Upper lobe of right lung (tissue), 1 donor: ENCODE measurements at places on chromosomes 5 and 9. TPM values are rescaled to one million over a fixed set of nuclear protein-coding genes. Genes with fewer than 3 reads are reported as not detected.

- DNase-seq, result peak; percentile 94
Measured at GRCh38 chr9:111599092-111599954, at the start of gene PTGR1. TSS of gene PTGR1 (minus strand) at chr9:111599647. CDS start at chr9:111597422, 2,225 bp downstream.

DNA sequence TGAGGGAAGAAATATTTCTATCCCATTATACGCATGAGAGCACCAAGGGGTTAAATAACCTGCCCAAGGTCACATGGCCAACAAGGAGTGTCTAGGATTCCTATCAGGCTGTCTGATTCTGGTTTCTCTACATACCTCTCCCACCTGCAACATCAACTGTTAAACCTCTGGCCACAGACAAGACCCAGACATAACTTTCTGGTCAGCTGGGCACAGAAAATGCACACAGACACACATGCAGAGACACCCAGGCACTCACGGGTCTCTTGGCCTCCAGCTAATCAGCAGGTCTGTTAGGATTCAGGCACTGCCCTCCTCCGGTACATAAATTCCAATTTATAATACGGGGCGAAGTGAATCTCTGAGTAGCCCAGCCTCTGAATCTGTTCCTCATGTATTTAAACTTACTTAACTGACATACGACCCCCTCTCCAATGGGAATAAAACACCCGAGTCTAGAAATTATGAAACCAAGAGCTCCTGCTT is 1.5 kb downstream of the SEPTIN8 start:
- no peak for DNase-seq

GRCh38 chr5:1523793-1524480 is at the start of gene LPCAT1:
TSS of gene LPCAT1 (minus strand) at chr5:1523960. CDS start at chr5:1523844, 116 bp downstream.
- DNase-seq, result peak; percentile 92

- no peak for DNase-seq
Measured at GRCh38 chr9:111886983-111887718, 9.5 kb upstream of the UGCG start.

DNA sequence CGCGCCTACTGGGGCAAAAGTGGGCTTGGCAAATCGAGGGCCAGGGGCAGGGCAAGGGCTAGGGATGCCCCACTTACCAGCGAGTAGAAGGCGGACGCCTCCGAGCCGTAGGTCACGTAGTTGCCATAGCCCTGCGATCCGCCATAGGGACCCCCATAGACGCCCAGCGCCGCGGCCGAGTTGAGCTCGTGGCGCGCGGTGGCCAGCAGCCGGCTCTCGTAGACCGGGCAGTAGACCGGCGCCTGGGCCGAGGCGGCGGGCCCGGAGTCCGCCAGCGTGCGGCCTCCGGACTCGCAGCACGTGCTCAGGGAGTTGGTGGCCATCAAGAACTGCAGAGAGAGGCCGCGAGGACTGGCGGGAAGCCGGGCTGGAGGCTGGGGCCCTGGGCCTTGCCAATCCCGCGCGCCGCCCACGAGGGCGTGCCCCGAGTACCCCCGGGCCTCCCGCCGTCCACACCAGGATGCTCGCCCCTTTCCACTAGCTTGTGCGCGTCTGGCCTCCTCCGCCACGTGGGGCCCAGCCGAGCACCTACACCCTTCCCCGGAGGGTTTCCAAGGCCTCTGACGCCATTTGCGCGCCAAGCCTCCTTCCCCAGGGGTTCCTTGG is 891 bp downstream of the IRX4 start:
- no peak for DNase-seq

- DNase-seq, result no peak
Measured at GRCh38 chr5:1929108-1929991, 46.6 kb upstream of the IRX4 start.

DNA sequence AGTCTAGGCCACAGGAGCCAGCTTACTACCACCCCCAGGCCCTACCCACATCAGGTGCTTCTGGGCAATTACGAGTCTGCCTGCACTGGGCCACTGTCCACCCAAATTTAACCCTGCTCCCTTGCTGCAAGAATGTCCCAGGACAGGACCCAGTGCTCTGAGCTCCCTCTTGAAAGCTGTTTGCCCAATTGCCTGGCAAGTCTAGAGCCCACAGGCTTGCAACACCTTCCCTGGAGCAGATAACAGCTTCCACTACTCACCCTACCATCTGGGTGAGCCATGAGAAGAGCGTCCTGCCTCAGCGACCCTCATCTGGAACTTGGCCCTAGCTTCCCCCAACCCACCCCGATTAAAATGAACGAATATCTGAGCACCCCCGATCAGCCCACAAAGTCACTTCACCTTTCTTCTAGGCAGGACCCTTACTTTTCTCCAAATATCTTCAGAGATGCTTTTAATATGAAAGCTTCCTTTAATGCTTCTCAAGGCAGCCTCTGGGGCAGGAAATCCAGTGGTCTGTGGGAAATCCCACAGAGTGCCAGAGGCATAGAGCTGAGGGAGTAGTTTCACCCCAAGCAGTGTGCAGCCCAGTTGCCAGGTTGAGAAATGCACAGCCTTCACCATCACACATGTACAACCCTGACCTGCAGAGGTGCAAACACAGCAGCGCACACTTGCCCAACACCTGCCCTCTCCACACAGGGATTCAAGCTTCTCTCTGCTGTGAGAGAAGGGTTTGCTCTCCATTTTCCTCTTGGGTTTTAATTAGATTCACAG is 10.6 kb downstream of the ACSL6 start:
- DNase-seq, result peak; percentile 25

- DNase-seq, result no peak
Measured at GRCh38 chr5:55694152-55694830, 17.8 kb downstream of the SLC38A9 start.

- no peak for DNase-seq
Measured at GRCh38 chr9:36399980-36400331, at the start of gene RNF38. TSS of gene RNF38 (minus strand) at chr9:36400269. CDS start at chr9:36400108, 161 bp downstream.

DNA sequence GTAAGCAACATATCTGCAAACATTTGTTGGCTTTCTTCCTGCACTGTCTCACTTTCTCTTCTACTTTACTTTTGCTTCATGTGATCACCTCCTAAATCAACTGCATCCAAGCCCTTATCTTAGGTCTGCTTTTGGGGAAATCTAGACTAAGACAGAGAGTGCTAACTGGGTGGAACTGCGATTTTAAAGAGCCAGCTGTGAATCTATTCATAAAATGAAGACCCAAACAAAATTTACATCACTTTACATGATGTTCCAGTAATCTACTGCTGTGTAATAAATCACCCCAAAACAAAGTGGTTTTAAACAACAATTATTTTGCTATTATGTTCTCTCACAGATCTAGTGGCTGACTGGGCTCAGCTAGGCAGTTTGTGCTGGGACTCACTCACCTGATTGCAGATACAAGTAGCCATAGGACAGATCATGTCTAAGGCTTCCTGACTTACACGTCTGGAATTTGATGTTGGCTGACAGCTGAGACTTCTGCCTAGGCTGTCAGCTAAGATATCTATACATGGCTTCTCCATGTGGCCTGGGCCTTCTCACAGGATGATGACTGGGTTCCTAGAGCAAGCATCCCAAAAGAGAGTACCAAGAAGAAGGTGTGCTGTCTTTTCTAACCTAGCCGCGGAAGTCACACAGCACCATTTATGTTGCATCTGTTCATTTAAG is 145.1 kb upstream of the TBCA start:
- DNase-seq, result no peak

DNA sequence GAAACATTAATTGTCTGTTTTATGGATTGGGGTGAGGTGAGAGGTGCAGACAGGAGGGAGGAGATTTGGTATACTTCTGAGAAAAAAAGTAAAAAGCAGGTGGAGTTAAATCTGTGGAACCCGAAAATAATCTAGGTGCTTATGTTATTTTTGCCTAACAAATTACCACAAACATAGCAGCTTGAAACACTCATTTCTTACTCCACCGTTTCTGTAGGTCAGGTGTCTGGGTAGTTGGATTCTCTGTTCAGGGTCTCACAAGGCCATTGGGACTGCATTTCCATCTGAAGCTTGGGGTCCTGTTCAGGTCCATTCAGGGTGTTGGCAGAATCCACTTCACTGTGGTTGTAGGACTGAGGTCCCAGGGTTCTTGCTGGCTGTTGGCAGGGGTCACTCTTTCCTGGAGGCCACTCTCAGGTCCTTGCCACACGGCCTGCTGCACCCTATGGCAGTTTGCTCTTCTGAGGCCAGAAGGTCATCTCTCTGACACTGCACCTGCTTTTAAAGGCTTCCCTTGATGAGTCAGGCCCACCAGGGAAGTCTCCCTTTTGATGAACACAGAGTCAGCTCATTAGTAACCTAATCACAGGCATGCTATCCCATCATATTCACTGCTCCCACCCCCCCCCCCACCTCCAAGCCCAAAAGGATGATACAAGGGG is 82.2 kb downstream of the TRIO start:
- no peak for DNase-seq

DNA sequence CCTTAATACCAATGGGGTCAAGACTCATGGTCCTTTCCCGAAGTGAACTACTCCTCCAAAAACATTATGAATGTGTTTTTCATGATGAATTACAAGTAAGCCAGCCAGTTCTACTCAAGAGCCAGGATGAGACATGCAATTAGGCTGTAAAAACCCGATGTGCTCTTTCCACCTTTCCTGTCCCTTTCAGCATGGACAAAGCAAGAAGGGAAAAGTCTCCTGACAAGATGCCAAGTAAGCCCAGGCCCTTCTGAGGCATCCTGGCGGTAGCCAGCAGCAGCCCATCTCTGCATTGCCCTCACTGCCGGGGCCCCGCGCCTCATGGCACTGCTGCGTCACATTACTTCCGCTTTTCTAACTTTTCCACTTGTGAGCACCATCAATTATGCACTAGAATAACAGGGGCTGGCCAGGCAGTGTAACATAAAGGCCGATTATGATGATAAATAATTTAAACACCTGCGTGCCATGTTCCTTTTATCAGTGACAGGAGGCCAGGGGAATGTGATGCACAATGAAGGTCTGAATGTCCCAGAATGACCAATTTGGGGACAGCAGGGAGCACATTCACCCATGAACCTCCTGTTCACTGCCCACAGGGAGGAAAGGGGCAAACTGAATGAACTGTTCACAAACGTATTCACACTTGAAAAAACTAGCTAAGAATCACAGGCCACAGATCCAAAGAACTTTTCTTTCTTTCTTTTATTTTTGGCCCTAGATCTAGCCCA is 37.4 kb downstream of the EFNA5 start:
- DNase-seq, result no peak

GRCh38 chr5:41793141-41793770 is 77.0 kb downstream of the OXCT1 start:
- no peak for DNase-seq

DNA sequence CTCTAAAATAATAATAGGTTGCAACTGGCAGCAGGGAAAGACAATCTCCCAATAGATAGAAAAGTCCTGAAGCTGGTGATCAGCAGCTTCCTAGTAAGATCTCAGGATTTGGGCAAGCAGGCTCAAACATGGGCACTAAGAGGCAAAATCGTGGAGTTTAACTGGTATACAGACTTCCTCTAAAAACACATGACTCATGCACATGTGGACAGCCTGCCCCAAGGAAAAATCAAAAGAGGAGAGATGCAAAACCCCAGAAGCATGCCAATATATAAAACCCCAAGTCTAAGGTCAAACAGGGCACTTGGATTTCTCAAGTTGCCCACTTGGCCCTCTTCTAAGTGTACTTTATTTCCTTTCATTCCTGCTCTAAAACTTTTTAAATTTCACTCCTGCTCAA is 62.8 kb downstream of the CDKN2A start:
- no peak for DNase-seq

DNA sequence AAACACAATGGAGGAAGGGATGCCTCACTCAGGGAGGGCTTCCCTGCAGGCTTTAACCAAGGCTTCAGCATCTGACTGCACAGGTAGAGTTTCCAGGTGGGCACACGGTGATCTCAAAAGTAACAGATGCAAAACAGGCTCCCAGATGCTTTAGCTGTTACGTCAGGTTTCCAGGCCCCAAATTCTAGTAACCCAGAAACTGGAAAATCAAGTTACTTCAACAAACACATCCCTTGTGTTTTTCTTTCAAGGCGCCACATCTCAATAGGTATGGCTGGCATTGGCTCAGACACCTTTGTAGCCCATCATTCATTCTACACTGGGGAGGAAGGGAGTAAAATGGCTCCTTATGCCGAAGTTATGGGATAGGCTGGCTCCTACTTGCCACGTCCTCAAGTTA is 27.4 kb downstream of the NRG2 start:
- no peak for DNase-seq

GRCh38 chr5:170434966-170435605 is 45.9 kb upstream of the KCNMB1 start:
- DNase-seq, result peak; percentile 77

DNA sequence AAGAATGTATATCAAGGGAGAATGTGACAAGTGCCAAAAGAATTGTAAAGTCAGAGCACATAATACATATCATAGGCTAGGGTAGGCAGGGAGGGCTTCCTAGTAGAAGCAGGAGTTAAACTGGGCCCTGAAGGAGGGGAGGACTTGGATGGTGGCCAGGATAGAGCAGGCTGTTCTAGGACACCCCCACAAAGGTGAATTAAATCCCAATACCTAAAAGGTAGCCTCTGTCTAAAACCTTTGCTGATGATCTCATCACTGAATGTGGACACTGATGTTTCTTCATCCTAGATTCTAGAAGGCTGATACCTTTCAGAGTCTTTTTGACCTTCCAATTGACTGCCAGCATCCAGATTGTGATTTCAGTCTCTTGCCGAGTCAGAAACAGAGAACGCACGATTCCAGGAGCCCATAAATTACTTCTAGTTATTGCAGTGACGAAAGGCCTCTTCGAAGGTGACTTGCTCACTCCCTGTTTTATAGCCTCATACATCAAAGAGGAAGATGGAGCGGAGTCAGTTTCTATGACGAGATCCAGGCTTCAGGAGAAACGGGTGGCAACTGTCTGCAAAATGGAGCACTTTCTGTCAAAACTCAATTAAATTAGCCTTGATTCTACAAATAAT is 43.2 kb downstream of the KIF4B start:
- no peak for DNase-seq

DNA sequence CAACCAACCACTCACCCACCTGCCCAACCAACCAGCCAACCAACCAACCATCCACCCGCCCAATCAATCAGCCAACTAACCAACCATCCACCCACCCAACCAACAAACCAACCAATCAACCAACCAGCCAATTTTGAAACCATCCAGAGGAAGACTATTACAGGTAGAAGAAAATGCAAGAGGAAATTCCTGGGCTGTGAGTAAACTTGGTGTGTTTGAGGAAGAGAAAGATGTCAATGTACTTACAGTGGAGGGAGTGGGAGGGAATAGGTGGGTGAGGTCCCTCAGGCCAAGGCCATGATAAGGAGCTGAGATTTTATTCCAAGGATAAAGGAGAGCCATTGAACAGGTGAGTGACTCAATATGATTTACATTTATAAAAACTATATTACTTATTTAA is 30.4 kb downstream of the C9orf57 start:
- no peak for DNase-seq

Gene DCAF12
- 31.6 TPM for total RNA-seq

Gene KCNIP1
- total RNA-seq, result 2.7 TPM

Gene HTR4
- 0.43 TPM for total RNA-seq

Gene CYSTM1
- 85.1 TPM for total RNA-seq

Gene PDZD2
- 70.9 TPM for total RNA-seq

Gene HMGXB3
- total RNA-seq, result 33.7 TPM

Gene PRKAA1
- total RNA-seq, result 83.0 TPM

Gene RBM18
- 17.5 TPM for total RNA-seq

Gene IL7R
- total RNA-seq, result 226 TPM

Gene TSSK1B
- total RNA-seq, result not detected

Gene ADAMTS2
- total RNA-seq, result 16.4 TPM

Gene FCN1
- total RNA-seq, result 63.0 TPM
